ENCODE measurements at places on chromosomes 1 and 21.
A peak's percentile ranks its signal among the peaks of the same experiment; 100 is the strongest.

GRCh38 chr21:44999972-45000636 is 60.3 kb downstream of the SLX9 start:
- no peak for DNase-seq

GRCh38 chr1:185238447-185238846 is 78.6 kb downstream of the IVNS1ABP start:
- DNase-seq: no peak

- peak; percentile 25 for DNase-seq
These were observed 19.2 kb upstream of the EVA1B start for GRCh38 chr1:36342426-36343185.

DNA sequence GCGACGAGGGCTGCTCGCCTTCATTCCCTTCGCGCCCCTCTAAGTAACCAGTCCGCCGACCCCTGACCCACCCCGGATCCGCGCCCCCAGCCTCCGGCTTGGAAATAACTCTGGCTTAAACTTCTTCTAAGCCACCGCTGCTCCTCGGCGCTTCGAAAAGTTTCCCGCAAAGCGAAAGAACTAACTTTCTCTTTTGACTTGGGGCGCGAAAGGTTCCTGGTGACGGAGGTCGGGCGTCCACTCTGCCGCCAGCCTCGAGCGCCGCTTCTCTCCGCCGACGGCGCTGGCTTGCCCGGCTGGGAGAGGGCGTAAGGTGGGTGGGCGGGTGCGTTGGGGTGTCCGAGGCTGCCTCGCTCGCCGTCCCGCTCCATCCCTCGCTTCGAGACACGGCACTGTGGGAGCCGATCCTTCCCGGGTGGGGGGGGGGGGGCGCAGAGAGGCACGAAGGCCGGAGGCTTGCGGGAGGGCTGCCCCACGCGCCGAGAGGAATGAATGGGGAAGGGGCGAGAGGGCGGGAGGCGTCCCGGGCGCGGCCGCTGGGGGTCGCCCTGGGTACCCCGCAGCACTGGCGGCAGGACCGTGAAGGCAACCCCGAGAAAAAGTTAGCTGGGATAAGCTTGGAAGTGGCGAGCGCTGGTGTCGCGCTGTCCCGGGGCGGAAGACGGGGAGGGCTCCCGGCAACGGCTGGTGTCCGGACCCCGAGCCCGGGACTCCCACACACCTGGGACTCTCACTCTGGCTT is 569 bp downstream of the ATF3 start:
- peak; percentile 22 for DNase-seq

- no peak for DNase-seq
These were observed 925.4 kb upstream of the TMPRSS15 start for GRCh38 chr21:19328954-19329353.

- DNase-seq: no peak
These were observed 1588.9 kb downstream of the KCNT2 start for GRCh38 chr1:195019385-195019784.

DNA sequence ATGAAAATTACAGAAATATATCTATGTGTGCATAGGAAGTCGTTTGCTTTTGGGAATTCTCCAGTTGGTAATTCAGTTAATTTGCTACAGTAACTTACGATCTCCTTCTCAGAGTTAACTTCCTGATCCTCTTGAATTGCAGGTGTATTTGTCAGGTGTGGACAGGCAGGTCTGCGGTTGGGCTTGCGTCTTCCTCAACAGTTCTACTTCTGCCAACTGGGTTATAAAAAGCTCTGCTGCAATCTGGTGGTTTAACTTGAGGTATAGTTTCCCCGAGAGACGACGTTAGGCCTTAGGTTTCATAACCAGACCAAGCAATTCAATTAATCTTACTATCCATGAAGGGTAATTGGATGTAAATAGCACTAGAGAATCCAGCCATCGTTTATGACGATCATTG is 88.2 kb downstream of the GABPA start:
- DNase-seq: no peak

GRCh38 chr1:178126741-178127185 is 32.9 kb downstream of the RASAL2 start:
- no peak for DNase-seq

DNA sequence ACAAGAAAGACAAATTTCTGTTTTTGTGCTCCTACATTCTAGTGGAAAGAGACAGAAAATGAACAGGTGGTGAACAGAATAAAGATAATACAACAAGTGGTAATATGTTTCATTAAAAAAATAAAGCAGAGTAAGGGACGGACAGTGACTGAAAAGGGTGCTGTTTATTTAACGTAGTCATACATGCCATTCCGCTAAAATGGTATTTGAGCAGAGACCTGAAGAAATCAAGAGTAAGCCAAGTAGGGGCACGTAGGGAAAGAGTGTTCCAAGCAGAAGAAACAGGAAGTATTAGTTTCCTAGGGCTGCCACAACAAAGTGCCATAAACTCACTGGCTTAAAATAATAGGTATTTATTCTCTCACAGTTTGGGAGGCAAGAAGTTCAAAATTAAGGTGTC is 65.6 kb upstream of the KCTD3 start:
- no peak for DNase-seq

GRCh38 chr1:205689479-205689878 is 9.2 kb upstream of the SLC45A3 start:
- DNase-seq: no peak

DNA sequence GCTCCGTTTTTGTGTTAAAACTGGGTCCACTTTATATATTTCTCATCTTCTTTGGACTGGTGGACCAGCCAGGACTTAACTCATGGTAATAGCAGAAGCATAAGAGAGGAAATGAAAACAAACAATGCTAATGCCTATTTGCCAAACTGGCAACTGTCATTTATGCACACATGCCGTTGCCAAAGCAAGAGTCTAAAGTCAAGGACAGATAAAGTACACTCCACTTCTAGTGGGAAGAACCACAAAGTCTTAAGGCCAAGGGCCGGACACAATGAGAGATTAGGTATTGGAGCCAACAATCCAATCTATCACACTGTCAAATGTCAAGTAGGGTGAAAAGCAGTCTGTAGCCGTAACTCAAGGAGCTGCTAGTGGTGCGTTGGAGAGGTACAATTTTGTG is 157.7 kb downstream of the LYPLAL1 start:
- DNase-seq: no peak

- no peak for DNase-seq
These were observed 24.9 kb downstream of the SOAT1 start for GRCh38 chr1:179318491-179318890.

GRCh38 chr1:36136535-36136934 is 11.5 kb upstream of the COL8A2 start:
- DNase-seq: no peak

DNA sequence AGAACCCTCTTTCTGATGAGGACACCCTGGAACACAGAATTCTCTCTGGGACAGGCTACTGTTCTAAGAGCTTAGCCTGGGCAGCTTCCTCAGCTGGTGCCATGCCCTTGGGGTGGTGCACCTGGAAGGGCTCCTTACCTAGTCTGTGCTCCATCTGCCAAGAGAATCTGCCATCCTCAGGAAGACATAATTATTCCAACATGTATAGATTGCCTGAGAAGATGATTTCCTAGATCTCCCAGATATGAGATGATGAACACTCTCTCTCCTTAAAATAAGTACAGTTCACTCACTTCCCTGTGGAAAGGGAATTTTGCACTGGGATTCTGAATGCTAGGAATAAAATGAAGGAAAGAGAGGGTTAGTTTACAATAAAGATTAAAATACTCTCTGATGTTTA is 87.6 kb downstream of the NENF start:
- DNase-seq: no peak

- DNase-seq: no peak
These were observed 76.0 kb downstream of the STUM start for GRCh38 chr1:226624526-226624925.

- DNase-seq: no peak
These were observed 11.1 kb downstream of the MTX1 start for GRCh38 chr1:155219592-155220031.

GRCh38 chr1:22711071-22711470 is 432 bp downstream of the EPHB2 start:
- DNase-seq: no peak

GRCh38 chr1:58358346-58358745 is 188.2 kb downstream of the OMA1 start:
- no peak for DNase-seq

DNA sequence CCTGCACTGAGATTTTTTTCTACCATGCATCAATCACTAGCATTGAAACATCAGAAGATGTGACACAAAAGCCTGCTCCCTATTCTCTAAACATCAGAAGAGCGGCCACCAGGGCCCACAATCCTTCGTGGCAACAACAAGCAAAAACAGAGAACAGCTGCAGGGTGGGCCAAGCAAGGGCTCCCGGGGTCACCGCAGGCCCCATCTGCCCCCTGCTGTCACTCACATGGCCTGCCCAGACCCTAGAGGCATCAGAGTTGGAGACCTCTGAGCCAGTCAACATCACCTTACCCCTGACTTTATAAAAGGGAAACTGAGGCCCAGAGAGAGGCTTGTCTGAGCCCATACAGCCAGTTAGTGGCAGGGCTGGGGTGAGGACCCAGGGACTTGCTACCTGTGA is 1.8 kb downstream of the LAPTM5 start:
- no peak for DNase-seq

DNA sequence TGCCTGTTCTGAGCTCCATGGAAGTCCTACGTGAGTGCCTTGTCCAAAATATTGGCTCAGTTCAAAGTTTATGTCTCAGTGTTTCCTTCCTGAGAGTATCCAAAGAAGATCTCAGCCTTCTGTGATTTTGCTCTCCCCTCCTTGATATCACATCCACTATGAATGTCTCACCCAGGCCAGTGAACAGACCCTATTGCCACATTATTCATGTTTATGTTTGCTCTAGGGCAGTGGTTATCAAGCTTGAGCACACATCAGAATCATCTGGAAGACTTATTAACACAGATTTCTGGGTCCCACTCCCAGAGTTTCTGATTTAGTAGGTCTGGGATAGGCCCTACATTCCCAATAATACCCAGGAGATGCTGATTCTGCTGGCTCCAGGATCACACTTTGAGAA is 145.0 kb upstream of the FGGY start:
- no peak for DNase-seq

GRCh38 chr1:27539901-27540861 is 50.2 kb upstream of the WASF2 start:
- no peak for DNase-seq

GRCh38 chr1:21541329-21541728 is 32.1 kb downstream of the ALPL start:
- no peak for DNase-seq

DNA sequence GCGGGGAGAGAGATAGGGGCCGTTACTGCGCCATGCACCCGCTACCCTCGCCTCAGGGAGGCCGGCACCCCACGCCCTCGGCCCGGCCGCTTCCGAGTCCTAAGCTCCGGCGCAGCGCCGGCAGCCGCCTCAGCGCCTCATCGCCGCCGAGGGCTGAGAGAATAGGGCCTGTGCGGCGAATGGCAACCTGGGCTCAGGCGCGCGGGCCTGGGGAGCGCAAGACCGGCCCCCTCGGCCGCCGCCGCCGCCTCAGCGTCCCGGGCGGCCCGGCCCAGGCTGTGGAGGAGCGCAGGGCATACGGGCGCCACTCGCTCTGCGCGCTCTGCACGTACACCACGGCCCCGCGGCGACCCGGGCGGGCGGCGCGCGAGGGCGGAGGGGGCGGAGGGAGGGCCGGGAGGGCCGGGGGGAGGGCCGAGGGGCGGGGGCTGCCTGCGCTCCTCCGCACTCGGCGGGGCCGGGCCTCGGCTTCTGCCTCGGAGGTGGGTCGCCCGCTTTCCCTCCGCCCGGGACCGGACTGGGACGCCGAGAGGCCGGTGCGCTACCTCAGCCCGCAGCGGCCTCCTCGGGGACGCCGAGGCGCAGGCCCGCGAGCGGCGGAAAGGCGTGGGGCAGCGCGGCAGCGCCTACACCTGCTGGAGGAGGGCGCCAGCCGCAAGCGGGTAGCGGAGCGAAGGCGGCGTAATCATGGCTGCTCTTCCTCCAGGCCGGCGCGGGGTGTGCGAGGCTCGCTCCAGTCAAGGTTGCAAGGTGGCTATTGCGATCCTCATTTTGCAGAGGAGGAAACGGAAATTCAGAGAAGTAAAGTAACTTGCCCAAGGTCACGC is at the start of gene EGLN1:
EGLN1 (minus strand) TSS at position 317 of the 827 bp plus-strand sequence. CDS start 399 bp downstream, outside the sequence.
- peak; percentile 63 for DNase-seq

DNA sequence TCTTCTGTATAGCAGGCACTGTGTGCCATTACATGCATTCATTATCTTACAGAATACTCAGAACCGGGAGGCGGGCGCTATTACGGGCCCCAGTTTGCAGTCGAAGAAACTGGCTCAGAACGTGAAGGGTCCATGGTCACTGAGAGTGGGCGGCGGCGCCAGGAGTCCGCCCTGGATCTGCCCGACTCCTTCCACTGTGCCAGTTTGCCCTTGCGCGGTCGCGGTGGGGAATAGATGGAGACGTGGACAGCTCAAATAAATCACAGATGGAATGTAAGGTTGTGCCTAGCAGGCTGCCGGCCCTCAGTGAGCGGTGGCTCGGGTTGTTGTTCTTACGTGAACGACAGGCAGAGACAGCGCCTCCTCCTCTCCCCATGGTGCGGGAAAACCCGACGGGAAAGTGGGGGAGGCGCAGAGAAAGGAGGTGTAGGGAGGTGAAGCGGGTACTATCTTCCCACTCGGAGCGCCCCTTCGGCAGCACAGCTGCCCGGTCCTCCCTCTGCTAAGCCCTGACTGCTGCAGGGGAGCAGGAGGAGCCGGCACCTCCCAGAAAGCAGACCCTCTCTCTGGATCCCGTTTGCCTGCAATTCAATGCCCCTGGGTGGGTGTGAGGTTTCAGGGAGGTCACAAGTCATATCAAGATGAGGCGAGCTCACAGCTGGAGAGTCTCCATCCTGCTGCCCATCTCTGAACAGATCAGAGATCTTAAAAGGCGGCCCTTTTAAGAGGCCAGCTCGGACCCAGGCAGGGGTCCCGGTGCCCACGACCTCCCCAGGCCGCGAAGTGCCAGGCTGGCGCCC is 1.1 kb downstream of the COL9A2 start:
- DNase-seq: no peak

DNA sequence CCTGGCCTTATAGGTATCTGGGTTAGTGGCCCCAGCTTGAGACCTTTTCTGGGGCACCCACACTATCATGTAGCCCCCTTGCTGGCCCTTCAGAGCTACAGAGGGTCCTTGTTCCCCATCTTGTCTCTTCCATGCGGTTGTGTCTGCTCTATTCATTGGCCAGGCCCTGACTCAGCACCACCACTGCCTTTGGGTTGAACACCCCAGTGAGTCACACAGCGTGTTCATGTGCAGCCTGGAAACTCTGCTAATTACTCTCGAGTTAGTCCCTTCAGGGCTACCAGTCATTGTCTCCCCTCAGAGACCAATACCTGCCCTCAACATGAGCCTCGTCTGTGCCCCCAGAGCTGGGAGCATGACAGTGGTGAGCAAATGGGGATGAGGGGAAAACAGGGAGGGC is 28.2 kb upstream of the IKBKE start:
- DNase-seq: no peak
